A549 treated with DMSO at 1 μM for 4 hours (cell line): ENCODE measurements at places on chromosomes 2 and 18. TPM values are rescaled to one million over a fixed set of nuclear protein-coding genes. Genes with fewer than 3 reads are reported as not detected.

Gene IMPACT
- 10.9 to 14.7 TPM (median 11.8 TPM) in 5 replicates for total RNA-seq

Gene ATL2
- 51.8 to 68.8 TPM (median 64.4 TPM) in 5 replicates for total RNA-seq

Gene EFEMP1
- 30.5 to 51.4 TPM (median 45.1 TPM) in 5 replicates for total RNA-seq

Gene MFSD2B
- total RNA-seq, result 0.15 to 0.31 TPM (median 0.17 TPM) in 5 replicates

Gene GAD1
- 0.41 to 1.1 TPM (median 0.68 TPM) in 5 replicates for total RNA-seq

Gene RNF25
- 39.0 to 58.2 TPM (median 47.7 TPM) in 5 replicates for total RNA-seq

Gene ACMSD
- not detected in 5 replicates for total RNA-seq

Gene OSR1
- total RNA-seq, result 4.9 to 9.0 TPM (median 5.3 TPM) in 5 replicates

Gene ATG16L1
- 49.2 to 59.4 TPM (median 51.6 TPM) in 5 replicates for total RNA-seq

Gene KLHL30
- total RNA-seq, result 0.07 to 0.22 TPM (median 0.12 TPM) in 5 replicates

Gene FAP
- 0.08 to 0.15 TPM (median 0.11 TPM) in 3 of 5 replicates, not detected in the others for total RNA-seq

Gene CYP27A1
- 0.03 to 0.34 TPM (median 0.19 TPM) in 4 of 5 replicates, not detected in the other for total RNA-seq

Gene ESPNL
- 0.06 to 0.46 TPM (median 0.18 TPM) in 5 replicates for total RNA-seq

Gene MOCOS
- 2.9 to 4.0 TPM (median 3.8 TPM) in 5 replicates for total RNA-seq

Gene KCNF1
- total RNA-seq, result 28.3 to 46.3 TPM (median 36.5 TPM) in 5 replicates

Gene DSC3
- 1.6 to 2.5 TPM (median 1.8 TPM) in 5 replicates for total RNA-seq

Gene GCG
- not detected in 5 replicates for total RNA-seq

Gene PRR30
- not detected in 5 replicates for total RNA-seq

Gene CHST10
- total RNA-seq, result 15.8 to 18.2 TPM (median 17.2 TPM) in 5 replicates

Gene FAM237A
- not detected in 5 replicates for total RNA-seq

Gene PLCL1
- total RNA-seq, result 0.07 TPM in 1 of 5 replicates, not detected in the others

Gene UGT1A4
- 0.07 TPM in 1 of 5 replicates, not detected in the others for total RNA-seq

Gene PLB1
- total RNA-seq, result 1.1 to 2.0 TPM (median 1.6 TPM) in 5 replicates

Gene AFF3
- 0.02 to 0.10 TPM (median 0.08 TPM) in 5 replicates for total RNA-seq

Gene ATOH8
- 3.6 to 7.1 TPM (median 4.5 TPM) in 5 replicates for total RNA-seq

Gene TUBB8B
- total RNA-seq, result 0.14 TPM in 1 of 5 replicates, not detected in the others

Gene CDK15
- not detected in 5 replicates for total RNA-seq

Gene FBXO36
- total RNA-seq, result 1.1 to 2.3 TPM (median 1.4 TPM) in 5 replicates

Gene CD8B2
- total RNA-seq, result not detected in 5 replicates

Gene CCDC102B
- 0.19 to 0.55 TPM (median 0.27 TPM) in 5 replicates for total RNA-seq

Gene CYP27C1
- total RNA-seq, result 4.0 to 5.7 TPM (median 5.3 TPM) in 5 replicates

Gene ZNF804A
- not detected in 5 replicates for total RNA-seq

Gene ST6GAL2
- total RNA-seq, result 16.7 to 28.3 TPM (median 24.1 TPM) in 5 replicates

Gene SERPINB12
- total RNA-seq, result not detected in 5 replicates

Gene SERPINB8
- total RNA-seq, result 8.8 to 15.1 TPM (median 12.2 TPM) in 5 replicates

Gene LIMS2
- total RNA-seq, result 4.5 to 6.0 TPM (median 5.1 TPM) in 5 replicates

Gene UGT1A10
- 0.05 to 0.26 TPM (median 0.10 TPM) in 3 of 5 replicates, not detected in the others for total RNA-seq

Gene SMYD1
- total RNA-seq, result not detected in 5 replicates

Gene PXDN
- 8.5 to 13.8 TPM (median 12.3 TPM) in 5 replicates for total RNA-seq

Gene ASIC4
- 0.02 to 0.09 TPM (median 0.07 TPM) in 4 of 5 replicates, not detected in the other for total RNA-seq

Gene CDK5R2
- total RNA-seq, result 1.2 to 2.5 TPM (median 1.9 TPM) in 5 replicates
